ENCODE measurements at places on chromosomes 5 and 9.

GRCh38 chr5:135535420-135535819 lies 344 bp downstream of the NEUROG1 start:
- DNase-seq = no peak

DNA sequence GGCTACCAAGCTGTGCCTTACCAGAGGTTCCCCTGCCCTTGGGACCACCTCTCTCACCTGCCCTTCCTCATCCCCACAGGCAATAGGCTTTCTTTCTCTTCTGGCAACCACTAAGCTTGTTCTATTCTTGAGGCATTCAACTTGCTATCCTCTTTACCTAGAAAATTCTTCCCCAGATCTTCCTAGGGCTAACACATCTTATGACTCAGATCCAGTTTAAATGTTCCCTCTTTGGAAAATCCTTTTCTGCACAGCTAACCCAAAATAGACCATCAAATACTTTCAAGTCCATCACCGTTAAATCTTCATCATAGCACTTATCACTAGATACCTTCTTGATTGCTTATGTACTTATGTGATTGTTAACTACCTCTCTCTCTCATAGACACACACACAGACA lies 93.7 kb downstream of the ENC1 start:
- no peak for DNase-seq

DNA sequence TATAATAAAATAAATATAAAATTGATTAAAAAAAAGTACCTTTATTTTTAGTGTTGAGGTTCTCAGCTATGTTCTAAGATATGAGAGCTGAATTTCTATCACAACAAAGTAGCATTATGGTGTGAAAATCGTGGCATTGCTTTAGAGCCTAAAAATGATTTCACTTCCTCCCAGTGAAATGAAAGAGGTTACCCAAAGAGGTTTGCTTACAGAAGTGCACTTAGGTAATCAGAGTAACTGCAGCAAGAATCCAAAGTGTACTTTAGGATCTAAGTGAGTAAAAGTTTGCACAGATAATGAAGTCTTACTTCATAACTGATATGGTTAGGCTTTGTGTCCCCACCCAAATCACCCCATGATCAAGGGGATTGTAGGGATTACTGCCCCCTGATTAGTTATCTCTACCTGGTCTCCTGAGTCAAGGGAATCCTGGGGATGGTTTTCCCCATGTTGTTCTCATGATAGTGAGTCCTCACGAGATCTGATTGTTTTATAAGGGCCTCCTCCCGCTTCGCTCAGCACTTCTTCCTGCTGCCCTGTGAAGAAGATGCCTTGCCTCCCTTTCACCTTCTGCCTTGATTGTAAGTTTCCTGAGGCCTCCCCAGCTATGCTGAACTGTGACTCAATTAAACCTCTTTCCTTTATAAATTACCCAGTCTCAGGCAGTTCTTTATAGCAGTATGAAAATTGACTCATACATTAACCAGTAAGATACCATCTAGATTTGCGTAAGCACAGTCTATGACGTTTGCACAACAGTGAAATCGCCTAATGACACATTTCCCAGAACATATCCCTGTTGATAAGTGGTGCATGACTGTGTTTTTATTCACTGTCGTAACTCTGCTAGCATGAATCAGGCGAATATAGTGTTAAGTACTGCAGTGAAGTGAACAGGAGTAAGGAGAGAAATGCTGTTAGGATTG lies 40.3 kb upstream of the LRRC70 start:
- DNase-seq = no peak

- DNase-seq = no peak
Measured at GRCh38 chr5:5711112-5711511, 288.6 kb downstream of the ICE1 start.

GRCh38 chr5:127079994-127080491 lies 6.7 kb upstream of the C5orf63 start:
- DNase-seq = no peak

- no peak for DNase-seq
Measured at GRCh38 chr5:144105371-144105770, 65.1 kb downstream of the YIPF5 start.

Data from DMS 273 treated with DMSO at 0.1 percent for 48 hours (cell line).